ENCODE measurements at places on chromosomes 16 and 17.

DNA sequence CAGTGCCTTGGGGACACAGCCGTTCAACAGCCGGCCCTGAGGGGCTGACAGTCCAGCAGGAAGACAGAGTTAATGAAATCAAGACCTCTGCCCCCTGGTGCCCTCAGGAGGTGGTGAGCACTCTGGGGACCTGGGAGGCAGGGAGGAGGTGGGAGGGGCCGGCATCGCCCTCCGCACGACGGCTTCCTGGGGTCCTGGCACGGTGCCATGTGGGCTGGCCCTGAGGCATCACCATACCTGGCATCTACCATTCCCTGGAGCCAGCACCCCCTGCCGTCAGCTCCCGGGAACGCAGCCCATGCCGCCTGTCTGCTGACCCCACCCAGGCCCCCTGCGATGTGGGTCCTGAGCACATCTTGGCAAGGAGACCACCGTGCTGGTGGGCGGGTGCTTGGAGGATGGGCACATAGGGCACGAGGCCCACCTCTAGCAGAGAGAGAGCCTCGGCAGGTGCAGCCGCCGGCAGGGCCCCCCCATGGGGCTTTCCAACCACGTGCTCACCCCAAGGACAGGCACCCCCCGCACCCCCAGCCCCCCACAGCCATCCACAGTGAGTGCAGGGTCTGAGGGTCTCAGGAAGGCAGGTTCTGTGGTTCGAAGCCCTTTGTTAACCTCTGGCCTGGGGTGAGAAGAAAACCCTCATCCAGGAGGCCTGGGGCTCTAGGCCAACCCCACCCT lies 52.5 kb downstream of the ZFPM1 start:
- peak; percentile 47 for DNase-seq

GRCh38 chr17:79465011-79465680 lies 145.7 kb downstream of the RBFOX3 start:
- DNase-seq, result no peak

- DNase-seq, result no peak
Observed at GRCh38 chr16:27427538-27427937, 25.6 kb downstream of the IL21R start.

DNA sequence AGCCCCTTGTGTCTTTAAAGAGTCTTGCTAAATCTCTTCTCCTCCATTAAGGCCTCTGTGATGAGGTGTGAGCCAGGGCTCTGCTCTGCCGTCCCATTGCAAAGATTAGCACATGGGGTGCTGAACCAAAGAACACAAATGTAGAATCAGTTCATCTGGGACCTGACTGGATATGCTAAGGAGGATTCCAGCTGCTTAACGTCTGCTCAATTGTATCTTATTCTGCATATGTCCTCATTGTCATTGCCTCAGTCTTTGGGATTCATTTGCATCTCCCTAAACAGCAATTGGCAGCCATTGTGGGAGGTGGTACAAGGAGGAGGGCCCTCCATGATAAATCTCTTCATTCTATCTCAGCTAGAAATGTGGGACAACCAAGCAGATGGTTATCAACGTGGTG lies 106.3 kb upstream of the ADAMTS18 start:
- DNase-seq, result no peak

- DNase-seq, result no peak
Observed at GRCh38 chr16:85995541-85996423, 96.8 kb downstream of the IRF8 start.

GRCh38 chr17:37564252-37564651 lies 45.0 kb downstream of the SYNRG start:
- no peak for DNase-seq

DNA sequence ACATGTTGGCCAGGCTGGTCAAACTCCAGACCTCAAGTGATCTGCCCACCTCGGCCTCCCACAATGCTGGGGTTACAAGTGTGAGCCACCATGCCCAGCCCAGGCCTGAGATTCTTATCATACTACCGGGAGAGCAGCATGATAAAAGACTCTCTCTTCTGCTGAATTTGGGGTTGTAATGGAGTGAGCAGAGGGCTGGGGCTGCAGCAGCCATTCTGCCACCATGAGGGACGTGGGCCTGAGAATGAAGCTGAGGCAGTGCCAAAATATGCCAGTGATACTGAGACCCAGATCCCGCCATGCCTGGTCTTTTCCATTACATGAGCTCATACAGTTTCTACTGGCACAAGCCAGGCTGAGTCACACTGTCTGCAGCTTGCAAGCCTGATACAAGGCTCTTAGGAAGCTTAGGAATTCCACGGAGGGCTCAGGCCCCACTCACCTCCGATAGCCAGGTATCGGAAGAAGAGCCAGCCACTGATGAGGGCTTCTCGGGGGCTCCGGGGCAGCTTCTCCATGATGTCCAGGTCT lies 19.6 kb upstream of the P2RX1 start:
- DNase-seq, result no peak

GRCh38 chr17:74394977-74395376 lies 27.7 kb downstream of the GPR142 start:
- DNase-seq, result no peak
